ENCODE measurements at places on chromosomes 12 and 14.

DNA sequence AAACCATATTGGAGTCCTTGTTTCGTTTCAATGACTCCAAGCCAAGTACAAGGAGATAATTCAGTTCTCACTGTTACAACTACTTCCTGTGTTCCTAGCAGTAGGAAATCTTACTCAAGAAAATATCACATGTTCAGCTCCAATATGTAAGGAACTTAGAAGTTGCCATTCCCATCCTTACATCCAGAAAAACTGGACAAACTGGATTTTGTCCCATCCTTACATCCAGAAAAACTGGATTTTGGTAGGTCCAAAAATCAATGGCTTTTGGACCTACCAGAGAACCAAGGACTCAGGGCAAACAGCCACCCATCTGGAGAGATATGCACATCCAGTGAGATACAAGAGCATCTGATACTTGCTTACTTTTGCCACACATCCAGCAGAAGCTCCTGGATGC lies 23.8 kb downstream of the CMAS start:
- no peak for DNase-seq

DNA sequence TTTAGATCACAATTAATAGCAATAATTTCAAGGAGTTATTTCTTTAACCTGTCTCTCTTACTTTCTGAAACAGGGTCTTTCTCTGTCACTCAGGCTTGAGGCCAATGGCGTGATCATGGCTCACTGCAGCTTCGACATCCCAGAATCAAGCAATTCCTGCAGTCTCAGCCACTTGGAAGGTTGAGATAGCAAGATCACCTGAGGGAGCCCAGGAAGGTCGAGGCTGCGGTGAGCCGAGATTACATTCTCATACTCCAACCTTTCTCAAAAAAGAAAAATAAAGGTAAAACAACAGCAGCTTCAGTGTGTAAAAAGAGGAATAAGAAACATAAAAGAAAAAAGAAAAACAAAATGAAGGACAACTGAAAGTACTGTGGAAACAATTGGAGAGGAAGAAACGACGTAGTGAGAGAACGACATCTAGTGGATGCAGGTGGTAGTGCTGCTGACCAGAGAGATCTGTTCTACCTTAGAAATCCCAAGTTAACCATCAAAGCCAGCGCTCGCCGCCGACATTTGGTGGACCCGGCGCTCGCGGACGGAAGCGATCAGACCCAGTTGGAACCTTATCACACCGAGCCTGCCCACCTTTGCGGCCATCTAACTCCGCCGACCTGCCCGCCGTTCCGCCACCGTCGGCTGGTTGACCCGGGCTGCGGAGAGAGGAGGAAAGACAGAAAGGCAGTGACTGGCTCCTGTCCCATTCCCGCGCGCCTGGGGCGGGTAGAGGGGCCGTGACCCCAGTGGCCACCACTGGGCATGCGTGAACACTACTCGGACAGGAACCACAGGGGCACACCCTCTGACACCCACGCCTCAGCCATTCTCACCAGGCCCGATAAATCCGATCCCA lies 196.1 kb downstream of the ALG10 start:
- peak; percentile 65 for DNase-seq

- peak; percentile 88 for DNase-seq
Observed at GRCh38 chr12:75658901-75659823, 147.8 kb upstream of the KRR1 start.

- DNase-seq: peak; percentile 39
Observed at GRCh38 chr12:27359578-27360340, 27.1 kb downstream of the BMAL2 start.
